ENCODE measurements at places on chromosomes 11 and 22. TPM values are rescaled to one million over a fixed set of nuclear protein-coding genes. Genes with fewer than 3 reads are reported as not detected.

TBX10 gene
- not detected for total RNA-seq

DNA sequence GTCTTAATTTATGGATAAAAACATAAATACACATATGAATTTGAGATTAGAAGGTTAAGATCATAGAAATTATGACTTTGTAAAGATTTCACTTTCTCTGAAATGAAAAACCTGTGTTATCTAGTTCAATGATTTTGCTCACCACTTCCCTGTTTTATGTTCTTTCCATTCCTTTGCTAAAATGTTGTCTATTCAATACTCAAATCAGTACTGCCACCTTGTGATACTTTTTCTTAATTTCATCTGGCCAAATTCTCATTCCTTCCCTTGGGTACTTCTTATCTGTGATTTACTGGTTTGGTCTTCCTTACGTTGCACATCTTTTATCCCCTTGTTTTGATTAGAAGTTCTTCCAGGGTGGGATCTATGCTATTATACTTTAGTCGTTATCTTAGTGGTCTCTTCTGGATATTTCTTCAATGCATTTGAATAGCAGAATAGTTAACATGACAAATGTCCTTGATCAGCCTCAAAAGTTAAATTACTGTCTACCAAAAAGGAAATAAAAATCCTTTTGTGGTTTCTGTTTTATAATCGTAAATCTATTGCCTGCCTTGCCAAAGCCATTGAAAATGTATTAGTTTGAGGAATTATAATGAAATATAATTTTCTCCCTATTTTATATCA is 197.0 kb downstream of the PGR start:
- no peak for DNase-seq

DNA sequence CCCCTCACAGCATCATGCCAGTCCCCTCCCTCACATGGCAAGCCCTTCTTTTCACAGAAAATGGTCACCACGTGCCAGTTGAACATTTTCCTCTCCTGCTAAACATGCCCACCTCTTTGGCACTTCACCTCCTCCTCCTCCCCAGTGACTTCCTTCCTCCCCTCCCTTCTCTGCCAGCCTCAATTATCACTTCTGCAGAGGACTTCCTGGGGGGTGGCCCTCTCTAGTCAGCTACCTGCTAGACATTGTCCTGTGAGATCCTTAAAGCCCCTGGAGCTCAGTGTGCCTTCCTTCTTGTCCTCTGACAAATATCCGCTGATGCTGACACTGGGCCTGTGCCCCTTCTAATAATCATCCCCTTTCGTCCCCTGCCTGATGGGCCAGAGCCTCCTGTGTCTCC is 43.2 kb upstream of the E2F8 start:
- DNase-seq = no peak

UPK3A gene
- not detected for total RNA-seq

Measured in upper lobe of right lung (tissue), 1 donor.